ENCODE measurements at places on chromosomes 5 and 9.

GRCh38 chr9:90074316-90074962, 469.6 kb downstream of the GADD45G start:
- no peak for DNase-seq

DNA sequence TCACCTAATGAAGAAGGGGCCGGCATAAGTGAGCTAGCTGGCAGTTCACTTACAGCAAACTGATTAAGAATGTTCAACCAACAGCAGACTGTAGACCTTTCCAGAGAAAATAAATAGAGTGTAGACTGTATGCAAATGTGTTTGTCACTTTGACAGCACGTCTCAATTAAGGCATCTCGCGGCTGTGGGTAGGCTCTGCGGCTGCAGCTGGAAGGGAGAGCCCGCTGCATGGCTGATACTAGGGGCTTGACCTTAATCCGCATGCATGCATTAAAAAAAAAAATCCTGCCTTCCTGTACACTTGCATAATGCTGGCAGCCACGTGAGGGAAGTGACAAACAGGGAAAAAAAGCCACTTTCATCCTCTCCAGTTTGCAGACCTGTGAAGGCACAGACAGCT, 82.3 kb downstream of the CRB2 start:
- DNase-seq: no peak

DNA sequence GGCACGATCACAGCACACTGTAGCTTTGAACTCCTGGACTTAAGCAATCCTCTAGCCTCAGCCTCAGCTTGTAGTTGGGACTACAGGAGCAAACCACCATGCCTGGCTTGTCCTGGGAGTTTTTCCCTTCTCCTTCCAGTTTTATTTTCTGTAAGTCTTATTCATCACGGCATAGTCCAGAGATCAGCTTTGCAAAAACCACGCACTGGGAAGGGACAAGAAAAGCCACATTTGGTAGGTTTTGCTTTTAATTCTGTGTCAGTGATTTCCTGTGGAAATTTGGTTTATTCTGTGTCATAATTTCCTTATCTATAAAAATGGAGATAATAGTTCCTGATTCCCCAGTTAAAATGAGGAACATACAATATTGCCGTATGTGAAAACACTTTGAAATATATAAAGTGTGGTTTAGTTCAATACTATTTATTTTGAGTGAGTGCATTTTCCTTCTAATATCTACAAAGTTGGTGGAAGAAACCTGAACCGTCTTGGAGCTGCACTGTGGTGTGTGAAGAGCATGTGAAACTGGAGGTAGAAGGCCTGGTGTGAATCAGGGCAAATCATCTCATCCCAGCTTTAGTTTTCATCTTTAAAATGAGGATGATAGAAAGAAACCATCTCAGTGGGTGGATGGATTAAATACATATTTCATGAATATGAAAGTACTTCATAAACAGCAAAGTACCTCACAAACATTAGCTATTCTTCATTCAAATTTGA, 92.8 kb upstream of the ELL2 start:
- no peak for DNase-seq

DNA sequence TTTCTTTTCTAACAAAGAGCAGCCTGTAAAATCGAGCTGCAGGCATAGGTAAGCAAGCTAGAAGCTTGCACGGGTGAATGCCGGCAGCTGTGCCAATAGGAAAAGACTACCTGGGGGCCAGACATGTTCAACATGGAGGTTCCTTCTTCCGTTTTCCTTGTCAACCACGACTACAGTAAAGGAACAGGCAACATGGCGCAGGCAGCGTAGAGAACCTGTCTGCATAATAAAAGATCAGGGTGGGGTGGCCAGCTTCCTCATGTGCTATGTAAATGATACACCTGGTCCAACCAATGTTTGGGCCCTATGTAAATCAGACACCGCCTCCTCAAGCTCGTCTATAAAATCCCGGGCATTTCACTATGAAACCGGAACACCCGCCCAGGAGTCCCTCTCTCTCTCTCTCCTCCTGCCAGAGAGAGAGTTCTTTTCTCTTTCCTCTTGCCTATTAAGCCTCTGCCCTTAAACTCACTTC, 103.8 kb upstream of the LIFR start:
- no peak for DNase-seq

- no peak for DNase-seq
These were observed 72.8 kb downstream of the PRRT1B start for GRCh38 chr9:131618071-131618479.

DNA sequence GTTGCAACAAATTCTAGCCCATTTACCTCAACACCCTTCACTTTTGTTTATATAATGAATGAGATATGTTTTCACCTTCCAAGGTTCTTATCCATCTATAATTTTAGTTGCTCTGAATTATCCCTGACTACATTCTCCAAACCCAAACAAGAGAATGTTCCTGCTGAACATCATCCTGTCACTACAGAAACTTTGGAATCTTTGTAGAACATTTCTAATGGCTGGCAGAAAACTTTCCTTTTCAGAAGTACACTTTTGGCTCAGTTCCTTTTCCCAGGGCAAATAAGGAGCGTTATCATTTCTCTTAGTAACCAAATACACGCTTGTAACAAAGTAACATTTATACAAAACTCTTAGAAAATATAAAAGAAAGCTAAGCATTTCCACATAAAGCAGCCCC, 860.6 kb upstream of the SEMA6A start:
- no peak for DNase-seq

DNA sequence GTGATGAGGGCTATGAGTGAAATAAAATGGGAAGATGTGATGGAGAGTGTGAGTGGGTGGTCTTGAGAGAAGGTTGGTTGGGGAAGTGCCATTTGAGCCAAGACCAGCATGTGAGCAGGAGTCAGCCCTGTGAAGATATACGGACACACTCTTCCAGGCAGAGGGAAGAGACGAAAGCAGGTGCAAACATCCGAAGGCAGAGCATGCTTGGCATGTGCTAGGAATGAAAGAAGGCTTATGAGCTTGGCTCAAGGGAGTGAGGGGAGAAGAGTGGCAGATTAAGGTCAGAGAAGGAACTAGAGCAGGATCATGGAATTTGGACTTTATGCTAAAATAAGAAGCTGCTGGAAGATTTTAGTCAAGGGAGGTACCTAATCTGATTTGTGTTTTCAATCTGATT, 23.6 kb upstream of the CCDC112 start:
- no peak for DNase-seq

DNA sequence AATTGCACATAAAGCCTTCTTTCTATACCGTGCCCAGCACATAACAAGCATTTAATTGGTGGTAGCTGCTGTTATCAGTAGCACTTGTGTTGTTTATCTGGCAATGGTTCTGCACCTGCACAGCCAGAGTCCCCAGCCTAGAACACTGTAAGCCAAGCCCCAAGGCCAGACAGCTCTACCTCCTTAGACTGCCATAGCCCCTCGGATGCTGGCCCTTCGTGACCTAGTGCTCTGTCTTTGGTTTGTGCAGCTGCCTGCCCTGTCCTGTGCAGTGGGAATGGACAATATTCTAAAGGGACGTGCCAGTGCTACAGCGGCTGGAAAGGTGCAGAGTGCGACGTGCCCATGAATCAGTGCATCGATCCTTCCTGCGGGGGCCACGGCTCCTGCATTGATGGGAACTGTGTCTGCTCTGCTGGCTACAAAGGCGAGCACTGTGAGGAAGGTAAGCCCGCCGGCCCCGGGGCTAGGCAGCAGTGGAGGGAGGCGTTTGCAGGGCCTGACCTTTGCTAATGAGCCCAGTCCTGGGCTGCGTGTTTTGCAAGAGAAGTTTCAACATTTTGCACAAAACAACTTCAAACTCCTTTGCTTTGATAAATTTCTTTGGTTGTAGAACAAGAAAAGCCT, 173.3 kb upstream of the WWC1 start:
- DNase-seq: no peak

- DNase-seq: no peak
These were observed 224.5 kb downstream of the GADD45G start for GRCh38 chr9:89829346-89829745.

- DNase-seq: no peak
These were observed 209.8 kb downstream of the TLE1 start for GRCh38 chr9:81479573-81479972.

GRCh38 chr5:124071039-124071438, 559.1 kb downstream of the CSNK1G3 start:
- no peak for DNase-seq

DNA sequence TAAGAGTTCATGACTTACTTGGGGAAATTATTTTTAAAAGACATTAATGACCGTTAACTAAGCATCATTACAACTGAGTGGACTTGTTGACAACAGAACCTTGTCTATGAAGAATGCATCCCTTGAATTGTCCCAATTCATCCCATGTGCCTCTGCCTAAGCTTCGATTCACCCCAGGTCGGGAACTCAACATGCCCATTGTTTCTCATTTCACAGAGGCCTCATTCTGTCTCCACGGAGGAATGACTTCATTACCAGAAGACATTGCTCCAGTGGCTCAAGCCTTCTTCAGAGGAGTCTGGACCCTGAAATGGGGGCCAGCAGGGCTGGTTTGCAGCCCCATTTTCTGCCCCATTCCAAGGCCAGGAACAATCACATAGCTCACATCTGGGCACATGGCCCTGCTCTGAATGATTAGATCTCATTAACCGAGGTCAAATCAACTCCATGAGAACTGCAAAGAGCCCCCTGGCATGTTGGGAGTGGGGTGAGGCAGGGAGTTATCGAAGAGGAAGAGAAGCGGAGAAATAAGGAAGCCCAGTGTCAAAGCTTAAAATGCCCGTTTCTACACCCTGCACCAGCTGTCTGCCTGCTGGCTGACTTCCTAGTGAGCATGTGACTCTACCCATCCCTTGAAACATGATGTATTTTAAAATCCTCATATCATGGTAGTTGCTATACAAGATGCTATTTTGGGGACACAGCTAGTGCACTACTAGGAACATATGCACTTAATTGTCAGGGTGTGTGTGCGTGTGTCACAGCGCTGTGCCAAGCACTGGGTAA, 137.3 kb downstream of the LHFPL2 start:
- peak; percentile 15 for DNase-seq

DNA sequence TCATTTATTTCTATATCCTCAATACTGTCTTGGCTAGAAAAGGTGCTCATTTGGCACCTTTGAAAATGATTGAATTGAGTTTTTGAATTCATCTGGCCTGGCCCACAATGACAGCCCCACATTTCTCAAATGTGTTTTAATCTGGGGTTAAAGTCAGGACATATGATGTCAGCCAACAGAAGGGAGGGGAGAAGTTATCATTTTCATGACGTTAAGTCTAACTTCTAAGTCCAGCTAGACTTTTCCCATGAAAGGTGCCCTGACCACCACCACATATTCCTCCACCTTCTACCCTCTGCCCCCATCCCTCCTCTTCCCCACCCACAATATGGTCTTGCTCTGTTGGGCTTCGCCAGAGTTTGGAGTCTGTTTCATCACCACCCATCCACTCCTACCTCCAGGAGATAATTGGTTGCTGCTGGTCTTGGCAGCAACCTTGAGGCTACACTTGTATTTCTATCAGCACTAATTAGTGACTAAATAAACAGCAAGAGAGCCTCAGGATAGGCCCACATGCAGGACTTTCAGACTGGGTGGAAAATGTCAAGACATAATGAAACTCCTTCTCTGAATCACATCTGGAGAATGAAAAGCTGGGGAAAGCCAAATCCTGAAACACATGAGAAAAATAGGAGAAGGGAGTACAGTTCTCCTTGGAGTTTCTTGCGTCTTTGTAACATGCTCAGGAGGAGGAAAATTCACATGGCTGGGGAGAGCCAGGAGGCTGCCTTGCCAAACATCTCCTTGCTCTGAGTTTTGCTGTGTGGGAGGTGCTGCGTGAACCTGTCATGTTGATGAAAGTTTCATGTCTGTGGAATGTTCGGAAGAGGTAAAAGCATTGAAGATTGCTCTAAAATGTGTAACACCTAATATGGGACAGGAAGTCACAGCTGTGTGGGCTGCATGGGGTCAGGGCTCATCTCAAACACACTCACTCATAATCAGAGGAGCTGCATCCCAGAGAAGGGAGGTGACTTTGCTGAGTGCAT, 544.7 kb upstream of the KLF4 start:
- DNase-seq: no peak

DNA sequence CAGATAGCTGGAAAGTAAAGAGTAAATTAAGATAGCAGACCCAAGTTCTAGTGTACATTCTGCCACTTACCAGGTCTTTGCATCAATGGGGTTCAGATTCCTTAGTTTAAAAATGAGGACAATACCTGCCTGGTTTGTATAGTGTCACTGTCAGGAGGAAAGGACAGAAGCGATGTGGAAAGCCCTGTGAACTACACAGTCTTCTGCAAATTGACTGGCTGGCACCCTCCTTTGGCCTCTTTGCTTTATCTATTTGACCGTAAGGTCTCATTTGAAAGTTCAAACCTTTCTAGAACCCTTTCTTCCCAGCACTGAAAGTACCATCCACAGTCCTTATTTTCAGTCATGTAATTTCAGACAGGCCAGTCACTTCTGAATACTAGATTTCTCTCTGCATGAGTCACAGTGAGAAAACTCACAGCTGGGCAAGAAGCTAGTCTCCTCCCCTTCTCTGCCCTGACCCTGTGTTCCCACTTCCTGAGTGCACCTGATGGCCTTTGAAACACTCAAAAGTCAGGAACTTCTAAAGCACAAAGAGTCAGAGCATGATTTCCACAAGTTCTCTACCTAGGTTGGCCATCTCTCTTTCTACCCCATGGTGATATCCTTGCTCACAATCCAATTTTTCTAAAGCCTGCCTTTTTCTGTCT, 91.3 kb upstream of the RASEF start:
- DNase-seq: no peak

DNA sequence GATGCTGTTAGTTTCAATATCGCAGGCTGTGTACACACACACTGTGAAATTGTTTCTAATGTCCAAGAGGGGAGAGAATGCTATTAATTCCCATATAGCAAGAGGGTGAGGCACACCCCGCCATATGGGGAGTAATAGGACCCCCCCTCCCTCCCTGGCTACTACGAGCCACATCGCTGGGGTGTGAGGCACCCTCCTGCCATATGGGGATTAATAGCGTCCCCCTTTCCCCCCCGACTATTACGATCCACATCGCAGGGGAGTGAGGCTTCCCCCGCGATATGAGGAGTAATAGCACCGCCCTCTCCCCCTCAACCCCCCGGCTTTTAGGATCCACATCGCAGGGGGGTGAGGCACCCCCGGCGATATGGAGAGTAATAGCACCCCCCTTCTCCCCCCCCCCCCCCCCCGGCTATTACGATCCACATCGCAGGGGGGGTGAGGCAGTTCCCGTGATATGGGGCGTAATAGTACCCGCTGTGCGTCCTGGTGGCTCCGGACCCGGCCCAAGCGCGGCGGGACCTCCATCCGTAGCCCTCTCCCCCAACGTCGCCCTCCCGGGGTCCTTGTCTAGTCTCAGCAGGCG, 494 bp upstream of the STK32A start:
- no peak for DNase-seq

DNA sequence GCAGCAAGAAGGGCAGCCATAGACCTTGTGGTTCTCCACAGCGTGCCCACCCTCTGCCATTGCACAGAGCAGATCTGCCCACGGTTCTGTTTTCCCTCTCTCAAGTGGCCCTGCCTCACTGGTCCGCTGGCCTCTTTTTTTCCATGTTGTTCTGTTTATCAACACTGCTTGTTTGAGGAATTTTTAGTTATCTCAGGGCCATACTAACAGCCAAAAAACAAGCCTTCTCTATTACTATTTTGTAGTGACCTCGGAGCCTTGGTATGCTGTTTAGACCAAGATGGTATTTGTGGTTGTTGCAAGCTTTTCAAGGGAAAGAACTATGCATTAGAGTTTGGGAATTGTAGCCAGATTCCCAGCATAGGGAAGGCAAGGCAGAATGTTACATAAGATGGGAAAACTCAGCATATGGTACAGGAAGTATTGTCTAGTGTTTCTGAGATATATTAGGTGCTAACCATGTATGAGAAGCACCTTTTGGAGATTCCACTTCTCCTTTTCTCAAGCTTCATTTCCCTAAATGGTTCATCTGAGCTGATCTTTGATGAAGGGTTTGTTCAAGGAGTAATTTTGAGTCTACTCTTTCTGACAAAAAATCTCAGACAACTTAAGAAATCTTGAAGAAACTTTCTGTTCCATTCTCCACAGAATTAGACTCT, 54.3 kb downstream of the NUP214 start:
- DNase-seq: no peak
